Calu3 (cell line): ENCODE measurements at places on chromosomes 3 and 15.

- no peak for DNase-seq
These were observed 42.1 kb downstream of the FBLN2 start for GRCh38 chr3:13590841-13591520.

GRCh38 chr3:8359133-8359532 lies 142.5 kb upstream of the LMCD1 start:
- DNase-seq = no peak

- DNase-seq = no peak
These were observed 1560.4 kb upstream of the GBE1 start for GRCh38 chr3:83321891-83322290.

DNA sequence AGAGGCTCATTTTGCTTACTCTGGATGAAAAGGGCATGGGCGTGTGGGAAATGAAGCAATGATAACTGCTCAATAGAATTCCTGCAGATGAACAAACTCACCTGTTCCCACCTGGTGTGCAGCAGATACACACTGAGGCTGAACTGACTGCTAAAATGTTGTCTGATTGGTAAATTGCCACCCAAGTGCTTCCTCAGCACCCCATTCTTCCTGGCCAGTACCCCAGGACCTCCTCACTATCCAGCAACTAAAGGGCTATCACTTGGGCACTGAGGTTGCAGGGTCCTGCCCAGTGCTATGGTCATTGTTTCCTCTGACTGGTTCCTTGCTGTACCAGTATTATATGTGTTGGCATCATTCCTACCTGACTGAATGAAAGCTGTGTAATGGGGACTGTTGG lies 38.0 kb upstream of the DGKG start:
- no peak for DNase-seq

GRCh38 chr3:25783661-25784512 lies 644 bp upstream of the NGLY1 start:
- DNase-seq = peak; percentile 57

DNA sequence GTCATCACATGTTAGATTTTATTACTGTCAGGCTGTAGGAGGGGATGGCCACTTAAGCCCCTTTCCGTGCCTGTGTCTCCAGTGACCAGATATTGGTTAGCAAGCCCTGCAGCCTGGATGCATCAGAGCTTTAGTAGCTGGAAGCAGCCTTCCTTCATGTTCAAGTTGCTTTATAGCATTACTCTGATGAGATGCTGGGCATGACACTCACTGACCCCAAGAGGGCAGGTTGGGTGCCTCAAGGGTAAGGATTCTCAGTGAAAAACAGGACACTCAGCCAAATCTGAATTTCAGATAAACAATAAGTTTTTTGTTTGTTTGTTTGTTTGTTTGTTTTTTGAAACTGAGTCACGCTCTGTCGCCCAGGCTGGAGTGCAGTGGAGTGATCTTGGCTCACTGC lies 68.5 kb upstream of the PTX3 start:
- no peak for DNase-seq

- no peak for DNase-seq
These were observed 31.4 kb downstream of the GOLGA8S start for GRCh38 chr15:23385886-23386430.

GRCh38 chr3:88408935-88409334 lies 259.2 kb downstream of the C3orf38 start:
- DNase-seq = no peak

DNA sequence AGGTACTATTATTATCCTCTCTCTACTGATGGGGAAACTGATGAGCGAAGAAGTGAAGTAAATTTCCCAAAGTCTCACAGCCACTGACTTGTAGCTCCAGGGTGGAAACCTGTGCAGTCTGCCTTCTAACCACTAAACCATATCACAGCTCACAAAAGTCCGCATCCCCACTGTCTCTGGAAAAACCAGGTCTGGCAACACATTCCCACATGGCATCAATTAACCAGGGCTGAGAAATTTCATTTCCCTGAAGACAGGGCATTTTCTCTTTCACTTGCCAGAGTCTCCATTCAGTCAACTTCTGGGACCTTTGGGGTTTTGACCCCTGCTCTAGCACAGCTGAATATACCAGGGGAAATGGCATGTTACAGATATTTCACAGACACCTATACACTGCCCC lies 26.5 kb downstream of the FBXO40 start:
- DNase-seq = no peak

- no peak for DNase-seq
These were observed 5.7 kb downstream of the SLC38A3 start for GRCh38 chr3:50210510-50211367.

GRCh38 chr3:17557749-17558463 lies 184.5 kb downstream of the TBC1D5 start:
- DNase-seq = no peak

DNA sequence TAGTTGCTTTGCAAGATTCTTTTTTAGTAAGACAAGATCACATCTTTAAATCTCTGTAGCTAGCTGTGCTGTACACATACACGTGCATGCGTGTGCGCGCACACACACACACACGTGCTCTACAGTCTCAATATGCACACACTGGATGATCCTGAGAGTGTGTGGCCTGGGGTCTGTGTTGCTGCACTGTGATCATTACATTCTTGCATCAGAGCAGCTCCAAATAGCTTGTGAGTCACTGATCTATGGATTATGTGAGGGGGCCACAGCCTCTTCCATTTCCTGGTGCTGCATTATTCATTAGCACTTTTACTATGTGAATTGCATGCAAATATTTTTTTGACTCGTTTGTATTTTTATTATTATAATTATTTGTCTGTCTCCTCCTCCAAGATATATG lies 34.6 kb downstream of the MCTP2 start:
- DNase-seq = no peak

DNA sequence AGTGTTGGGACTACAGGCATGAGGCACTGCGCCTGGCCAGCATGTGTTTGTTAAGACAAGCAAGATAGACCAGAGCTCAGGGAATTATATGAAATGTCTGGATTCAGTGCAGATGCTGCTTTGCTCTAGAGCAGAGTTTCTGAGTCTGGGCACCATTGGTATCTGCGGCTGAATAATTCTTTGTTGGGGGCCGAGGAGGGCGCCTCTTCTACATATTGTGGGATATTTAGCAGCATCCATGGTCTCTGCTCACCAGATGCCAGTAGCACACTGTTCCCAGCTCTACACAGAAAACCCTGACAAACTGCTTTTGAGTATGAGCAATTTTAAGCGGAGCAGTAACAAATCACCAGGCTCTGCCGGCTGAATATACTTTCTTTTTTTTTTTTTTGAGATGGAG lies 3.6 kb upstream of the LDHAL6B start:
- DNase-seq = no peak

- no peak for DNase-seq
These were observed 3.3 kb downstream of the STAB1 start for GRCh38 chr3:52498137-52499054.

DNA sequence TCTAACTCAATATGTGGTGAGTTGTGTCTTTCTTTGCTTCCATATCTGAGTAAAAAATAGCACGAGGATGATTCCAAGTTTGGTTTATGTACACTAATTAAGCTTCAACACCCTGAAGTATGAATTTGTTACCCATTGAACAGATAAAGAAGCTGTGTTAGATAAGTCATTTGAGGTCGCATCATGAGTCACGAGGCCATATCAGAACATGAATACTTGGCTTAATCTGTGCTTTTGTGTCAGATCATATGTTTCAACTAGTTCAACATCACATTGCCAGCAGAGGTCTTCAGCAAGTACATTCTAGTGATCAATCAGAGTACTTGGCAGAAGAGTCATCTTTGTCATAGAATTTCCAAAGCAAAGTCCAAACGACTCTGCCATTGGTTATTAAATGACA lies 26.3 kb upstream of the MITF start:
- no peak for DNase-seq

DNA sequence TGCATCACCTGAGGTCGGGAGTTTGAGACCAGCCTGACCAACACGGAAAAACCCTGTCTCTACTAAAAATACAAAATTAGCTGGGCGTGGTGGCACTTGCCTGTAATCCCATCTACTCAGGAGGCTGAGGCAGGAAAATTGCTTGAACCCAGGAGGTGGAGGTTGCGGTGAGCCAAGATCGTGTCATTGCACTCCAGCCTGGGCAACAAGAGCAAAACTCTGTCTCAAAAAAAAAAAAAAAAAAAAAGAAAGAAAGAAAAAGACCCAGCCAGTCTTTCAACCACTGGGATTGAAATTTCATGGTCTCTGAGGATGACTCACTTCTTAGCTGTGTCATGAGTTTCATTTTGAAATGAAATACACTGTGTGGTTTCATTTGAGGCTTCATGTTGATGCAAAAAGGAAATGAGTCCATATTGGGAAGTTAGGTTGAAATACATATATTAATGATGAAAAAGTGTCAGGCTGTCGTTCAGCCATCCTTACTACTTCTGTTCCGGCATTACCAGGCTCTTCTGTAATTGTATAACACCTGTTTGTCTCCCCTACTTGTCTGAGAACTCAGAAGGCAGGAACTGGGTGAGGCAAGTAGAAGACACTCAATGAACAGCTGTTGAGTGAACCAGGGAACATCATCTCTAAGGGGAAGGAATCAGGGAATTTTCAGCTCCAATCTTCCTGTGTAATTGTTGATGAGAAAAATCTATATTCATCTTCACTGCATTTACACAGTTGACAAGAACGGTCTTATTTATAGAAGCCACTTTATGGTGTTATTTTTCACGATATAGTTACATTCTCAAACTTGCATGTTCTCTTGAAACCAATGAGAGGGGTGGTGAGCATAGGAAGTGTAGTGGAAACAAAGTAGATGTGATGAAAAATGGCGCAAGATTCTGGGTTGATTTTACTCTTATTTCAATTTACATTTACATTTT lies 87.4 kb downstream of the NFKBIZ start:
- DNase-seq = no peak

- DNase-seq = no peak
These were observed 5.3 kb upstream of the TTLL13 start for GRCh38 chr15:90243943-90244639.

DNA sequence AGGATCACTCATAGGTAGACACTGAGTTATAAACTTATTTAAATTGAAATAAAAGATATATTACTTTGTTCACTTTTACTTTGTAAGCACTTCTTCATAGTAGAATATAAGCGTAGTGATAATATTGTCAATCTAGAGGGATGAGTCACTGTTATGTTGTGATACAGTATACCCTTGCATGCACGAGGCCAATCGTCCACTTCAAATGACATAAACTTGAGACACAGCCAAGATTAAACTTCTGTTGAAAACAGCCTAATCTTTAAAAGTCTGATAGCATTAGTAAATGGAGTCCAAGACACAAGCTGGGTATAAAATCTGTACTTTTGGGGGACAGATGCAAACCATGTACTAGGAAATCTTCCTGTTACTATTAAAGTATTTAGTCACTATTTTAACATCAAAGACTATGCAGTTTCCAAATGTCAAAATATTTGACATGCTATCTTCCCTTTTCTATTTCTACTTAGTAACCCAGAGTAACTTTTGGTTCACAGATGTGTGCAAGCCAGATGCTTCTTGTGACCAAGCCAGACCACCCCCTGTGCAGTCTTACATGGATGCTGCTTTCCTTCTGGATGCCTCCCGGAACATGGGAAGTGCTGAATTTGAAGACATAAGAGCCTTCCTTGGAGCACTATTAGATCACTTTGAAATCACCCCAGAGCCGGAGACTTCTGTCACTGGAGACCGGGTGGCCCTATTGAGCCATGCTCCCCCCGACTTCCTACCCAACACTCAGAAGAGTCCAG lies 85.3 kb downstream of the PIK3R4 start:
- no peak for DNase-seq

DNA sequence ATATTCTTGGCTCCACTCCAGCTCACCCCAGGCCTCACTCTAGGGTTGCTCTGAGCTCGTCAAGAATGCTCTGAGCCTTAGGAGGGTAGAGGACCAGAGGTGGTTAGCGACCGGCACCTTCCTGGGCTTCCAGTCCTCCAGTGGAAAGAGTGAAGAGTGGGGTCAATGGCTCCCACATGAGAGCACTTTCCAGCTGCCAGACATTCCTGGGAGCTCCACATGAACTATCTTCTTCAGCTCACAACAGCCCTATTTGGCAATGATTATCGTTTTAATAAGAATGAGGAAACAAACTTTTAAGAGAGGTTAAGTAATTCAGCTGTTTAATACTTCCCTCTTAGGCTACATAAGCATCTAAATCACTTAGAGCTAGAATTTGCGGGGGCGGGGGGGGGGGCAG lies 139.3 kb downstream of the STT3B start:
- DNase-seq = no peak

- no peak for DNase-seq
These were observed 170.2 kb upstream of the NR2F2 start for GRCh38 chr15:96160269-96160668.

- DNase-seq = no peak
These were observed 38.9 kb upstream of the SNTN start for GRCh38 chr3:63613561-63613960.

DNA sequence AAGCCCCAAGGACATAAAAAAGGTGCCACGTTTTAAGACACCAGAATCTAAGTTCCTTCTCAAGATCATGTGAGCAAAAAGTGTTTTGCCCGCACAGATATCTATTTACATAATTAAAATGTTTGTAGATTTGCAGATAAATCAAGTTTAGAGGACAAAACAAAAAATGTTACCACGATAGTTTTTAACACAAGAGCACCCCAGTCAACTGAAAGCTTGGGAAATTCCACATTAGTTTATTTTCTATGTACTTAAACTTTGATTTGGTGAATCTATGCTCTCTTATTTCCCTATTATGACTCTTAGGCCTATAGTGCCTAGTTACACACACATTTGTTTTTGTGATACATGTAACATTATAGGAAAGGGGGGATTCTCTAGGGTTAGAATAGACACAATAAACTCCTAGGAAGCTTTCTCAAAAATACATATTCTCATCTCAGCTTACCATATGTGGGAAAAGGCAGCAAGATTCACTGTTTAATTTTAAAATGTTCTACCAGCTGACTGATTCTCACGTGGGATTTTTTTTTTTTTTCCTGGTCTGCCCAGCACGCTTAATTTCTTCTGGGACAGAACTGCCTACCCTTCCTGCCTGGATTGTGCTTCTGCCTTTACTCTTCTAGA lies 8.4 kb upstream of the LEKR1 start:
- DNase-seq = no peak

DNA sequence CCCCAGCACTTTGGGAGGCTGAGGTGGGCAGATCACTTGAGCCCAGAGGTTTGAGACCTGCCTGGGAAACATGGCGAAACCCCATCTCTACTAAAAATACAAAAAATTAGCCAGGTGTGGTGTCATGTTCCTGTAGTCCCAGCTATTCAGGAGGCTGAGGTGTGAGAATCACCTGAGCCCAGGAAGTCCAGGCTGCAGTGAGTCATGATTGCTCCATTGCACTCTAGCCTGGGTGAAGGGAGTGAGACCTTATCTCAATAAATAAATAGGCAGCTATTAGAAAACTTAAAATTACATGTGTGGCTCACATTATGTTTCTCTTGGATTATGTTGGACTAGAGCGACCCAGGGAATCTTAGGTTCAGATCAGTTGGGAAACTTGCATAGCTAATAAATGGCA lies 69.7 kb downstream of the RPLP1 start:
- DNase-seq = peak; percentile 67

GRCh38 chr3:177574222-177574856 lies 377.1 kb upstream of the TBL1XR1 start:
- DNase-seq = peak; percentile 50

DNA sequence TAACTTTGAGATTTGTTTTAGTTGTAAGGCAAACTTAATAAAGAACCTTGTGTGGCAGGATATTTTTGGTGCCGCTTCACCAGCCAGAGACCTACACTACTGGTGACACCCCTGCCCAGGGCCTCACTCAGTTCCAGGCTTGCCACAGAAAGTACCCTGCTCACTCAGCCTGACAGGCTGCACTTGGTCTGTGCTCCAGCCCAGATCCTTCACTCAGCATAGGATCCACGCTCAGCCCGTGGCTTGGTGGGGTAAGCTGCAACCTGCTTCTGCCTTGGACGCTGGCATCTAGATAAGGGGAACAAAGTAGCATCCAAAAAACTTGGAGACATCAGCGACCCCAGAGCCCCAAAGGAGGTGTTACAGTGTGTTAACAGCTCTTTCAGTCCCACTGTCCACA lies 825.5 kb downstream of the EPHA3 start:
- DNase-seq = no peak
